ENCODE measurements at places on chromosomes 3 and 15. TPM values are rescaled to one million over a fixed set of nuclear protein-coding genes. Genes with fewer than 3 reads are reported as not detected.

DNA sequence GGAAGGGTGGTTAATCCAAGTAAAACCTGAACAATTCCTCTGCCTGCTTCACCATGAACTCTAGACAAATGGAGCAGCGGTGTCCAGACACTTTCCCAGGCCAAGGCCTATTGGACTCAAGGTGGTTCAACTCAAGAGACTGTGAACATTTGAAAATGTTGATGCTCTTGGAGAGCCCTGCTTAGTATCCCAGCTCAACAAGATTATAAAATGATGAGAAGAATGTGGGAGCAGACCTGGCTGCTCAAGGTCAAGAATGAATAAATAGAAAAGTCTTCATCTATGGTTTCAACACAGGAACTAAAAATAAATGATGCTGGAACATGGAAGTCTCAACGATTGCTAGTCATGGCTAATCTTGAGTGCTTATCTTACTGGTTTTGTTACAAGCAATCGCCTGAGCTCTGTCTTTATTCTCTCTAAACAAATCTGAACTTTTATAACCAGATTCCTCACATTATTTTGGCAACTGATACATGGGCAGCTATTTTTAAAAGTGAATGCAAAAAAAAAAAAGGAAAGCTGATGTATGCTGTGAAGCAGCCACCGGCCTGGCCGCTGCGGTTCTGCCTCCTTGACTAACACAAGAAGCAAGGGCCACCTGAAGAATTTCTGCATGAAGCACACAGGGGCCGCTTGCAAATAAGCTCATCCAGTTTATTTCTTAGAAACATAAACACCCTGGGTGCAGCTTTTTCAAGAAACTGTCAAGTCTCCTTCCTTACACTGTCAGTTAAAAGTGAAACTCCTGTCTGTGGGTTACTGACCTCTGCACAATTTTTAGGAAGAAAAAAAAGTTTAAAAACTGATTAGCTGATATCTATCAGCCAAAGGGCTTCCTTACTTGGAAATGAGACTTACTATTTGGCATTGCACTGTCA is 120.1 kb upstream of the ARHGEF3 start:
- DNase-seq: no peak

GRCh38 chr15:73125219-73125618 is 73.0 kb downstream of the NEO1 start:
- DNase-seq: no peak

- no peak for DNase-seq
Observed at GRCh38 chr3:143329567-143330211, 210.1 kb downstream of the CHST2 start.

DNA sequence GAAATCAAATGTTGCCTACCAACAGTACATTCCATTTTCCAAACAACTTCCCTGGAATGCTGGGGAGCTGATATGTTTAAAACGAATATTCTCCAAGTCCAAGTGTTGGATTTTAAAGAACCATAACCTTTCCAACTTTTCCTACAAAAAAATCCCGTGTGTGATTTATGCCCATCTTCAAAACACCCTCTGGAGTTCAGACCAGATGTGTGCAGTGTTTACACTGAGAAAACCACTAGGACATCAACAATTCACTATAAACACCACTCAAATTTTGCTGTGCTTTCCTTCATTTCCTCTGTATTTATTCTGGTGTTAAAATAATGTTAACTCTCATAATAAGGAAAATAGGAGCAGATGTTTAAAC is 2.4 kb downstream of the VGLL4 start:
- DNase-seq: no peak

- DNase-seq: no peak
Observed at GRCh38 chr15:77107068-77107467, 36.2 kb upstream of the TSPAN3 start.

DNA sequence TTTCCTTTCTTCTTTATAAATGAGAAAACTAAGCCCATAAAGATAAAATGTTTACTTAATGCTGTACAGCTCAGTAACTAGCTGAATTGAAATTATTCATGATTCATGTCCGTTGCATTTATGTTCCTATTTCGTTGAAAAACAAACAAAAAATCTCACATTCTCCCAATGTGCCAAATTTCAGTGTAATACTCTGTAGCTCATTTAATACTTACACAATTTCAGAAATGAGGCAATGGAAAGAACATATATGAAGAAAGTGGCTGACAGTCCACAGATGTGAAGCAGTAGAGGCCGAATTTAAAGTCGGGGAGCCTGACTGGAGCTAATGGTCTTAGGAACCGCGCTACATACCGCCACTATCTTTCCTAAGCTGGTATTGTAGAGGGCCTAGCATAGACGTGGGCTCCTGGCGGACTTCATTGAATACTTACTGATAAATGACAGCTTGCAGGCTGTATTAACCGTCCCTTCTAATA is 651 bp downstream of the PLSCR2 start:
- DNase-seq: no peak

DNA sequence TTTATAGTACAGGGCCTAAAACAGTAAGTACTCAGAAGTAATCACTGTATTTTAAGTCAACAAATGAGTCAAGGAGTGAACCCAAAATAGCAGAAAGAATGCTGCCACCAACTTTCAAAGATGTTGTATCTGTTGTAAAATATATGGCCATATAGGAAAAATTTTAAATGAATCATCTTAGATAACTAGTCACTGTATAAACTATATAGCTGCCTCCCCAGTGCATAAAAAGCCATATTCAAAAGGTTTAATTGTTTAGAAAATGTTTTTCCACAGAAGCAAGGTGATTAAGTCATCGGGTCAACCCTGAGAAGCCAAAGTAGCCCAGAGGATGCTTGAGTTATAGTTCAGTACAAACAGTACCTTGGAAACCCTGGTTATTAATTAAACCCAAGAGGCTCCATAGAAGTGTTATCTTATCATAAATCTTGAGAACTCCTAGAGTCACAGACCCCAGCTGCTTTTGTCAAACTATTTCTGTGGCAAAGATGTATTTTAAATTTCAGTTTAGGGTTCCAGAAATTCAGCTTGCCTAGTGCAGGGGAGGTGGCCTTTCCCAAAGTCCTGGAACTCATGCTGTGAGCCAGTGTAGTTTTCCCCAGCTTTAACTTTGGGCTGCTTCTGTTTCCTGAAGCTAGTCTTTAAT is 39.2 kb downstream of the MBNL1 start:
- DNase-seq: peak; percentile 39

The CIAO2A gene
- 103 TPM for polyA plus RNA-seq

The ISLR2 gene
- polyA plus RNA-seq: 0.80 TPM

The SOX2 gene
- 0.35 TPM for polyA plus RNA-seq

The FANCD2OS gene
- 1.2 TPM for polyA plus RNA-seq

The MOBP gene
- polyA plus RNA-seq: 0.04 TPM

The LINGO1 gene
- polyA plus RNA-seq: 15.8 TPM

Data from right renal pelvis (tissue), 4 donors.